Right cardiac atrium (tissue), 5 donors: ENCODE measurements at places on chromosomes 2 and 18. TPM values are rescaled to one million over a fixed set of nuclear protein-coding genes. Genes with fewer than 3 reads are reported as not detected.

Gene HADHA
- 410 TPM for total RNA-seq

Gene SLC9A2
- not detected for total RNA-seq

Gene GAL3ST2
- not detected for total RNA-seq

Gene TUBA3D
- total RNA-seq: 14.8 TPM

Gene CMPK2
- total RNA-seq: 5.7 TPM

Gene GTF2A1L
- not detected for total RNA-seq

Gene SH3BP4
- total RNA-seq: 19.9 TPM

Gene PLEKHH2
- total RNA-seq: 4.1 TPM

Gene ZNF804A
- total RNA-seq: not detected

Gene L3MBTL4
- 34.9 TPM for total RNA-seq

Gene IL36B
- total RNA-seq: not detected

Gene PRSS56
- total RNA-seq: not detected

Gene RSAD2
- total RNA-seq: 6.4 TPM

Gene CFC1
- total RNA-seq: 2.8 TPM

Gene FAM124B
- total RNA-seq: 2.1 TPM

Gene EDAR
- total RNA-seq: not detected

Gene TMEM178A
- 2.1 TPM for total RNA-seq

Gene GALR1
- total RNA-seq: not detected

Gene GPR45
- not detected for total RNA-seq

Gene SGPP2
- 8.8 TPM for total RNA-seq

Gene MAPK4
- total RNA-seq: 24.9 TPM

Gene GPR17
- not detected for total RNA-seq

Gene CDC42EP3
- total RNA-seq: 80.4 TPM

Gene IL1A
- not detected for total RNA-seq

Gene SNTG2
- total RNA-seq: not detected

Gene ERICH2
- 1.7 TPM for total RNA-seq

Gene C2orf80
- not detected for total RNA-seq

Gene LRRTM1
- 0.85 TPM for total RNA-seq
